Hepatocyte (in vitro differentiated cells): ENCODE measurements at places on chromosomes 16 and 17. TPM values are rescaled to one million over a fixed set of nuclear protein-coding genes. Genes with fewer than 3 reads are reported as not detected.

Gene ANKRD40CL
- 3.3 and 4.2 TPM in 2 replicates for total RNA-seq

Gene CBX4
- 49.6 and 56.1 TPM in 2 replicates for total RNA-seq

Gene KRTAP1-1
- not detected in 2 replicates for total RNA-seq

Gene CRHR1
- not detected in 2 replicates for total RNA-seq

Gene SECTM1
- total RNA-seq, result 9.3 and 9.7 TPM in 2 replicates

Gene SNX20
- total RNA-seq, result not detected in 2 replicates

Gene TBX6
- total RNA-seq, result 0.56 and 0.60 TPM in 2 replicates

Gene CCL16
- not detected in 2 replicates for total RNA-seq

DNA sequence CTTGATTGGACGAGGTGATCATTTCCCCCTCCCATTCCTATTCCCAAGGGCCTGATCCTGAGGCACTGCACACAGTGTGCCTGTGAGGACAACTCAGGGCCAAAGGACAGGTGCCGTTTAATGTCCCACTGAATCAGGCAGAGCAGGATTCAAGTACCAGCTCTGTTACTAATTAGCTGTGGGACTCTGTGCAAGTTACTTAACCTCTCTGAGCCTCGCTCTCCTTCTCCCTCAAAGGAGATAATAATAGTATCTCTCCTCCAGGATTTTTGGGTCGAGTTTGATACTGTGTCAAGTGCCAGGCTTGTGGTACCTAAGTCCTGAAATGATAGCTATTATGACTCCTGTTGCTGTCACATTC, 86.8 kb upstream of the NKD1 start:
- DNase-seq, result no peak
- H3K4me3 ChIP-seq, result no peak overlapping the region
- H3K4me1 ChIP-seq, result no peaks in the 10 kb centered on the region
- no peaks in the 10 kb centered on the region for H3K36me3 ChIP-seq
- no peak overlapping the region for H3K27ac ChIP-seq
- H3K27me3 ChIP-seq, result peaks cover 7% of the 10 kb centered on the region

DNA sequence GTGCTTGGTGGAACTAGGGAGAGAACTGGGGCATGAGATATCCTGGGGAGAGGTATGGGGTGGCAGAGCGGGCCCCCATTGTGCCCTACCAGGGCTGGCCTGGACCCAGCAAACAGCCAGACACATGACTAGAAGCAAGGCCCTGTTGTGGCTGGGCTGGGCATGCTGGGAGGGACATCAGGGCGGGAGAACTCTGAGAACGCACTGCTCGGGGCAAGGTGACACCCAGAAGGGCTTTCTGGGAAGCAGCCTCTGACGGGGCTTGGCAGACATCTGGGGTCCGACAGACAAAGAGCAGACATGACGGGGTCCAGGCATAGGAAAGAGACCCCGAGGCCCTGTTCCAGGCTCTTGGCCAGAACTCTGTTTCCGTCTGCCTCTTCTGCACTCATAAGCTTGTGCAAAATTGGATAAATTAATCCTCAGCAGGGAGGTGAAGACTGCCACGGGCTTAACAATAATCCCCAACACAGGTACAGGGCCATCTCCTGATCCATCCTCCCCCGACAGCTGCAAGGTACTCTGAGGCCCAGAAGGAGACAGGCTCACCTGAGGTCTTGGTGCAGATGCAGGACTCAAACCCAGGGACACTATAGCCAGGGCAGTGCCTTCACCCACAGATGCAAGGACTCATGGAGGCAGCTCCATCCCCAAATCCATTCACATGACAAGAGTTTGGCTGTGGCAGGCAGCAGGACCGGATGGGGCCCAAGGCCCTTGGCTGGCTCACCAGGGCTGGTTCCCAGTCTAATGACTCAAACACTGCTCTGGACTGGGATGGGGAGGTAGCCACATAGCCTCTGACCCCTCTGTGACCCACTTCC, 5.4 kb downstream of the SREBF1 start:
- no peaks in the 10 kb centered on the region for H3K27me3 ChIP-seq
- no peak overlapping the region for H3K4me3 ChIP-seq
- DNase-seq, result no peak
- H3K27ac ChIP-seq, result peak overlapping the region; percentile 86
- peaks cover 51% of the 10 kb centered on the region for H3K4me1 ChIP-seq
- H3K36me3 ChIP-seq, result no peaks in the 10 kb centered on the region

GRCh38 chr16:16790597-16790996, 411.7 kb downstream of the NPIPA7 start:
- H3K4me3 ChIP-seq, result no peak overlapping the region
- no peak overlapping the region for H3K27ac ChIP-seq
- H3K36me3 ChIP-seq, result no peaks in the 10 kb centered on the region

DNA sequence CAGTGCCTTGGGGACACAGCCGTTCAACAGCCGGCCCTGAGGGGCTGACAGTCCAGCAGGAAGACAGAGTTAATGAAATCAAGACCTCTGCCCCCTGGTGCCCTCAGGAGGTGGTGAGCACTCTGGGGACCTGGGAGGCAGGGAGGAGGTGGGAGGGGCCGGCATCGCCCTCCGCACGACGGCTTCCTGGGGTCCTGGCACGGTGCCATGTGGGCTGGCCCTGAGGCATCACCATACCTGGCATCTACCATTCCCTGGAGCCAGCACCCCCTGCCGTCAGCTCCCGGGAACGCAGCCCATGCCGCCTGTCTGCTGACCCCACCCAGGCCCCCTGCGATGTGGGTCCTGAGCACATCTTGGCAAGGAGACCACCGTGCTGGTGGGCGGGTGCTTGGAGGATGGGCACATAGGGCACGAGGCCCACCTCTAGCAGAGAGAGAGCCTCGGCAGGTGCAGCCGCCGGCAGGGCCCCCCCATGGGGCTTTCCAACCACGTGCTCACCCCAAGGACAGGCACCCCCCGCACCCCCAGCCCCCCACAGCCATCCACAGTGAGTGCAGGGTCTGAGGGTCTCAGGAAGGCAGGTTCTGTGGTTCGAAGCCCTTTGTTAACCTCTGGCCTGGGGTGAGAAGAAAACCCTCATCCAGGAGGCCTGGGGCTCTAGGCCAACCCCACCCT, 52.5 kb downstream of the ZFPM1 start:
- H3K27ac ChIP-seq, result peak overlapping the region; percentile 98
- H3K4me1 ChIP-seq, result peaks cover 41% of the 10 kb centered on the region
- H3K4me3 ChIP-seq, result no peak overlapping the region
- no peaks in the 10 kb centered on the region for H3K36me3 ChIP-seq
- DNase-seq, result peak; percentile 80

DNA sequence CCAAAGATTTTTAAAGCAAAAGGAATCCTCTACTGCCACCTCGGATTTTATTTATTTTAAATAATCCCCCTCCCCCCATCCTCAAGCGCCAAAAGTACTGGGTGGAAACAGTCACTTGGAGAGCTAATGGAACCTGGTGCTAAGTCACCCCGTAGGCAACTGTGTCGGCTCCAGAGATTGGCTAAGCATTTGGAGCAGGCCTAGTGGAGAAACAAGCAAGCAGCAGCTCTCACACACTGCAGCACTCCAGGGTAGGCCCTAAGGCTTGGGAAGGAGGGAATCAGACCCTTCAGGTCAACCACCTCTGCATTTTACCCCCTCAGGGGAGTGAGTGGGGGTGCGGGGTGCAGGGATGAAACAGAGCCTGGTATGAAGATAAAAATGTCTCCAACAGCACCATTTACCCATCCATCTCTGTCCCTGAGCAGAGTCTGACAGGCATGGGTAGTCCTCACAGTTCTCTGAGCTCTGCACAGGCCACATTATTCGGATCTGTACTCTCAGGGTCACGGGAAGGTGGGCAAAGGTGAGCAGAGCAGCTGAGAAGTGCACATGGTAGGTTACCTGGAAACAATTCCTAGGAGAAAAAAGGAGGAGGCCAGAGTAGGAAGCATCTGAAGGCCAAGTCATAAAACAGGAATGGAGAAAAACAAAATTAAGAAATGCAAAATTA, 27.2 kb upstream of the STAC2 start:
- H3K4me1 ChIP-seq, result no peaks in the 10 kb centered on the region
- no peak overlapping the region for H3K27ac ChIP-seq
- H3K27me3 ChIP-seq, result no peaks in the 10 kb centered on the region
- H3K36me3 ChIP-seq, result no peaks in the 10 kb centered on the region
- no peak overlapping the region for H3K4me3 ChIP-seq

GRCh38 chr17:7011942-7012254, 526 bp upstream of the RNASEK start:
- no peak for DNase-seq
- peaks cover 12% of the 10 kb centered on the region for H3K4me1 ChIP-seq
- H3K36me3 ChIP-seq, result no peaks in the 10 kb centered on the region
- peak overlapping the region; percentile 99 for H3K27ac ChIP-seq
- no peaks in the 10 kb centered on the region for H3K27me3 ChIP-seq
- H3K4me3 ChIP-seq, result peak overlapping the region; percentile 93

- peaks cover 11% of the 10 kb centered on the region for H3K4me1 ChIP-seq
- H3K4me3 ChIP-seq, result peak overlapping the region; percentile 77
- H3K27ac ChIP-seq, result peak overlapping the region; percentile 75
- peak; percentile 60 for DNase-seq
These were observed 631 bp downstream of the TBL3 start for GRCh38 chr16:1972490-1972877.

GRCh38 chr16:81151648-81152310, 55.6 kb upstream of the GCSH start:
- H3K27me3 ChIP-seq, result no peaks in the 10 kb centered on the region
- DNase-seq, result no peak
- H3K27ac ChIP-seq, result no peak overlapping the region
- H3K4me3 ChIP-seq, result no peak overlapping the region

DNA sequence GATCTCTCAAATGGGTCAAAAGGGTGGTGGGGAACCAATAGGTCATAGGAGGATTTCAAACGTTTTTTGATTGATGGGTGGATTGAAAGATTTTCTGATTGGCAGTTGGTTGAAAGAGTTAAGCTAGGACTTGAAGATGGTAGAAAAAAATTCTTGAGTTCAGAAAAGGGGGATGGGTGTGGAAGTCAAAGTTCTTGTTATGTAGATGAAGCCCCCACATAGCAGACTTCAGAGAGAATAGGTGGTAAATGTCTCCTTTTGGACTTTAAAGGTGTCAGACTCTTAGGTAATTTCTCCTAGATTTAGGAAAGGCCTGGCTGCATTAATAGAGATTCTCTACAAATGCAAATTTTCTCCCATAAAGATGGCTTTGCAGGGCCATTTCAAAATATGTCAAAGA, 163.3 kb downstream of the HS3ST4 start:
- H3K27me3 ChIP-seq, result no peaks in the 10 kb centered on the region
- DNase-seq, result no peak
- H3K36me3 ChIP-seq, result no peaks in the 10 kb centered on the region
- no peak overlapping the region for H3K4me3 ChIP-seq
- H3K4me1 ChIP-seq, result no peaks in the 10 kb centered on the region

GRCh38 chr17:50511058-50511457, 2.8 kb downstream of the MYCBPAP start:
- no peak overlapping the region for H3K4me3 ChIP-seq
- H3K4me1 ChIP-seq, result peaks cover 15% of the 10 kb centered on the region
- H3K27ac ChIP-seq, result peak overlapping the region; percentile 33
- no peak for DNase-seq
- no peaks in the 10 kb centered on the region for H3K27me3 ChIP-seq
